ENCODE measurements at places on chromosomes 1 and 21.

DNA sequence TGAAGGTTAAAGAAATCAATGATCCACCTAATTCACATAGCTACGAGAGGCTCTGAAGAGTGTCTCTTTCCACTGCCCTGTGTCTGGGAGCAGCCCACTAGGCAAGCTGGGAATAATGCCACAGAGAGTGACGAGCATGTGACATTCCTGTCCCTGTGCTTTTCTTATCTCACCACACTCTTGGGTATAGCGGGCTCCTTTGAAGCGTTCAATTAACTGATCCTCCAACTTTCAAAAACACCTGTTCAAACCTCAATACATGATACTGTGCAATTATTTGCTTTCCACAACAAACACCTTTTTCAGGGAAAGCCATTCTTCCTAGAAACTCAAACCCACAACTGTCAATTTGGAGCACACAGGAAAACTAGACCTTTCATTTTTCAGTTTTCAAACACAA, 43.4 kb downstream of the PLPP3 start:
- DNase-seq = no peak

DNA sequence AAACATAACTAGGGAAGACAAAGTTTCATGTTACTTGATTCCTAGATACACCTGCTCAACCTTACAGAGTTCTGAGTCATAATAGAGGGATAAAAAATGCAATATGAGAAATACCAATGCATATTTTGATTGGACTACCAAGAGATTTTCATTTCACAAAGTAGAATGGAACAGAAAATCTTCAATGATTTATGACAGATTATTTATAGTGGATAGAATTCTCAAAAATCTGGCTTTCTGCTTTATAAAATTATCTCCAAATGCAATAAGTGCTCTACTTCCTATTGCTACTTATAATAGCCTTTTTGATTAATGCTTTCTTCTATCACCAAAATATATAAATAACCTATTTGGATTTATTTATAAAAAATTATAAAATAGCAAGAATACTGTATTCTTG, 18.9 kb upstream of the ATP6V1G3 start:
- DNase-seq = no peak

DNA sequence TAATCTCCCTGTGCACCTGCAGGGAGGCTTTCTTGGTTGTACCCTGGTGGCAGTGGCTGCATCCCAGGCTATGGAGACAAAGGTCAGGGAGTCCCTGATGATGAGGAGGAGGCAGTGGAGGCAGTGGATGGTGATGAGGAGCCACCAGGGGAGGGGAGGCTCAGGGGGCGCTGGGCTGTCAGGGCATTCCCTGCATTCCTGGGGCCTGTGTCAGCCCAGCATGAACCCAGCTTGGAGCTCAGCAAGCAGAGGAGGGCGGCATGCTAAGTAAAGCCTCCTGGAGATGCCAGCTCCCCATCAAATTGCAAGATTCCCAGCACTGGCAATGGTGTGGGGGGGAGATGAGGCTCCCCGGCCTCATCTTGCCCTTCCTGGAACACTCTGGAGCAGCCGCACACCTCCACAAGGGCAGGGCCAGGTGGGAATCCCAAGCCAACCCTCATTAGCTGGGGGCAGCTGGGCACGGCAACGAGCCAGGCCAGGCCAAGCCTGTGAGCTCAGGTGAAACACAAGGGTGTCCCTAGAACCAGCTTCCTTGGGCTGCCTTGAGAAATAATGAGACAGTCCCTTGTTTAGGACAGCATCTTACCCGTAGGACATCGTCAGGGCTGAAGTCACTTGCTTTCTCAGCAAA, 469.5 kb downstream of the MATN1 start:
- DNase-seq = no peak

- DNase-seq = no peak
Measured at GRCh38 chr1:197982256-197982655, 65.1 kb downstream of the LHX9 start.

GRCh38 chr1:161071886-161072371, 2.2 kb upstream of the ARHGAP30 start:
- peak; percentile 54 for DNase-seq

- peak; percentile 97 for DNase-seq
Measured at GRCh38 chr1:44327679-44328491, 27.2 kb downstream of the ERI3 start.

- no peak for DNase-seq
Measured at GRCh38 chr1:147502760-147503159, 38.5 kb upstream of the BCL9 start.

DNA sequence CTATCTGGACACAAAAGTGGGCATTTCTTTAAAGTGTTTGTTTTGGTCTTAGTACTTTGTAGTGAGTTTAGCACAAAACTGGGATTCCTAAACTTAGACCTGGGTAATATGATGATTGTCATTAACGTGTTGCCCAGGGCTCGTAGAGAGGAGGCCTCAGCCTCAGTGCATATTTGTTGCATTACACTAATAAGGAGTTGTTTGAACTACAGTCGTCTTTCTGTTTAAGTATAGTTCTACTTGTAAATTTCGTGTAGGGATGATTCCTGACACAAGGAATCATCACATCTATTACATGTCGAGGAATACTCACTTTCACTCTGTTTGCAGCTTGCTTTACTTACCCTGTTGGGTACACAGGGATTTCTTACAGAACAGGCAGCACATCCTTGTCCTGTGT, 85.0 kb downstream of the PRDM2 start:
- DNase-seq = no peak

DNA sequence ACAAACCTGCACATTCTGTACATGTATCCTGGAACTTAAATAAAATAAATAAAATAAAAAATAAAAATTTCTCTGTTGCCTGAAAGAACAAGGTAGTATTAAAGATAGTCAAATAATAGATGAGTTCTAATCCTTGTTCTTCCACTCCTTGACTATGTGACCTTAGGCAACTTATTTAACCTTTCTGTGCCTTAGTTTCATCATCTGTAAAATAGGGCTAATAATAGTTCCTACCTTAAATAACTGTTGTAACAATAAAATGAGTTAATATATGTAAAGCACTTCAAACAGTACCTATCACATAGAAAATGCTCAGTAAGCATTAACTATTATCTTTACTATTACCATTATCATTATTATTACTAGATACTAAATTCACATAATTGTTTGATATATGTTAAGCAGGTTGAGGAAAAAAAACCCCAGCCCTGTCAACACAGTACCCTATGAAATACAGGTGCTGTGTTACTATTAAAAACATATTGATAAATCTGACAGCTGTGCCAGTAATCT, 23.1 kb downstream of the SASS6 start:
- DNase-seq = no peak

- peak; percentile 52 for DNase-seq
Measured at GRCh38 chr1:75765697-75766355, 20.2 kb upstream of the RABGGTB start.

- DNase-seq = no peak
Measured at GRCh38 chr1:14698314-14698713, 99.8 kb downstream of the KAZN start.

DNA sequence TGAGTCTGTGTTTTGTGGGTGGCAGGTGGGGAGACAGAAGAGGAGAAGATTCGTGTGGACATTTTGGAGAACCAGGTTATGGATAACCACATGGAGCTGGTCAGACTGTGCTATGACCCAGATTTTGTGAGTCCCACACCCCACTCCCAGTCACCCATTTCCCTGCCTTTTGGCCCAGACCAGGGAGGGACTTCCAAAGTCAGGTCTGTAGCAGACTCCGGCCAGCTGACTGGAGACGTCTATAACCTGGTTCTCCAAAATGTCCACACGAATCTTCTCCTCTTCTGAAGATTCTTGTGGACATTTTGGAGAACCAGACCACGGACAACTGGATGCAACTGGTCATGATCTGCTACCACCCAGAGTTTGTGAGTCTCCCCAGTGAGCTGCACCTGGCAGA, 1.6 kb downstream of the GSTM5 start:
- DNase-seq = no peak

DNA sequence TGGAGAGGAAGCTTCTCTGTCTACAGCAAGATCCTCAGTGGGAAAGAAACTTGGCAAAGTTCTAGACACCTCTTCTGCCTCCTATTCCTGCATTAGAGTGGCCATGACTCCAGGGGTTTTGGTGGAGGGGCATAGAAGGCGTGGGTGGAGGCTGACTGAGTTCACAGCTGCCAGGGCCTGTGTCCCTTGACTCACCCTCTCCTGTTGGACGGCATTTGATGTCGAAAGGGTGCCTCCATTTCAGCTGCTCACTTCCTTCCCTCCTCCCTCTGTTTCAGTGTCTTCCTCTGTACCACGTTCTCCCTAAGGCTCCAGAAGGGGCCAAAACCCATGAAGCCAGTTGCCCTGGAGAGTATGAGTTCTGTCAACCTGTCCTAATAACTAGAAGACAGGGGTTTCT, 632 bp downstream of the TMEM79 start:
- DNase-seq = no peak

DNA sequence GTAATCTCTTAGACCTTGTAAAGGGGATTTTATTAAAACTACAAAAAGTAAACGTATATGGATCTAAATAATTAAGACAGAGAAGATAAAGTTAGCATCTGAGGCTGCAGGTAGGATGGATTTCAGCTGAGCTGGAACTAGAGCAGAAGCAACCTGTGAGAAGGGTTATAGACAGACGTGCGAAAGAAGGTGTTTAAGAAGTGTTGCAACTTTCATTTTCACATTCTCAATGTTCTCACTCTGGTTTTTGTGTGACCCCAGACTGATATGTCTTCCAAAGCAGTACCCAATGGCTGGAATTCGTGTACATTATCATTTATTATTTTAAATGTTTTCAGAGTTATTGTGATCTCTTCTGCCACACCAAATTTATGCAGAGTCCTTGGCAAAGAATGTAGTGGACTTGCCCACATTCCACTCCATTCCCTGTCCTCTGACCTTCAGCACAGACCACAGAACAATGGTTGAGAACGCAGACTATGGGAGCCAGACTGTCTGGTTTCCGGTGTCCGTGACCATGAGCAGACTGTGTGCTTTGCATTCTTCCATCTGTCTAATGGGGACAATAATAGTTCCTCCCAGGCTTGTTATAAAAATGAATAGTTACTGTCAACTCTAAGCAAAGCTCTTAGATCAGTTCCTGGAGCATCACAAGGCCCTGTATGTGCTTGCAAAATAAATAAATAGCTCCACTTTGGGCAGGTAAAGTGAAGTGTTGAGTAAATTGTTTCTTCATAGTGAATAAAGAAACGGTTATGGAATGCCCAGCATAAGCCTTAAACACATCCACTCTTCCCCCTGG, 140.6 kb upstream of the SAMSN1 start:
- DNase-seq = peak; percentile 53

- DNase-seq = peak; percentile 43
Measured at GRCh38 chr1:237386362-237387143, 344.6 kb downstream of the RYR2 start.

DNA sequence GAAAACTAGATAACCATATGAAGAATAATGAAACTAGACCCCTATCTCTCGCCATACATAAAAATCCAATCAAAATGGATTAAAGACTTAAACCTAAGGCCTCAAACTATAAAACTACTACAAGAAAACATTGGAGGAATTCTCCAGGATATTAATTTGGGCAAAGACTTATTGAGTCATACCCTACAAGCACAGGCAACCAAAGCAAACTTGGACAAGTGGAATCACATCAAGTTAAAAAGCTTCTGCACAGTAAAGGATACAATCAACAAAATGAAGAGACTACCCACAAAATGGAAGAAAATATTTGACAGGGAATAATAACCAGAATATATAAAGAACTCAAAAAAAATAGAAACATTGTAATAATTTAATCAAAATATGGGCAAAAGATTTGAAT, 505.4 kb downstream of the KCNT2 start:
- DNase-seq = no peak

DNA sequence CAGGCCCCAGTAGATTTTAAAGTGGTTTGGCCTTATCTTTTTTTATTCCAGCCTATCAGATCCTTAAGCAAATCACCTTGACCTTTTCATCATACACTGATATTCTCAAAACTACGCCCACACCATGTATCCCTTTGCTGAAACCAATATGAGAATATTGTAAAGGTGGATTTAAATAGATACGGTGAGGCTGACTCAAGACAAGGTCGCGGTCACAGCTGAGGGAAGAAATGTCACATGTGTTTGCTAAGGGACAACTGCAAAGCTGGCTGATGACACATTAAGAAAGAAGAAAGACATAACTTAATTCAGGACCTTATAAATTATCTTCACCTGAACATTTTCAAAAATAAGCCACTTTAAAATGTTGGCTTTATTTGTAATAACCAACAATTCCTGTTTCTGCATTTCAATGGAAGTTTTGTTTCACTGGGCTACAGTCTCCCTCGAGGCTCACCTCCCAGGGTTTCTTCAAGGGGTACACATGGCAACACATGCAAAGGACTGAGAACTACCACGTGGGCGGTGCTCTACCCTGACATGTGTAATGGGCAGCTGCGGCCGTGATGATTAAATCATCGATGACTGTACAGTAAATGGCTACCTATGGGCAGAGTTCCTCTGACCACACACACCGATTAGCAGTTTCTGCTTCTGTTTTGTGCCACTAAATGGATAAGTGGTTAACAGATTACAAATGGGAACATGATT, 189.5 kb downstream of the SIPA1L2 start:
- DNase-seq = no peak

GRCh38 chr1:149993764-149994163, 16.8 kb downstream of the OTUD7B start:
- DNase-seq = no peak

DNA sequence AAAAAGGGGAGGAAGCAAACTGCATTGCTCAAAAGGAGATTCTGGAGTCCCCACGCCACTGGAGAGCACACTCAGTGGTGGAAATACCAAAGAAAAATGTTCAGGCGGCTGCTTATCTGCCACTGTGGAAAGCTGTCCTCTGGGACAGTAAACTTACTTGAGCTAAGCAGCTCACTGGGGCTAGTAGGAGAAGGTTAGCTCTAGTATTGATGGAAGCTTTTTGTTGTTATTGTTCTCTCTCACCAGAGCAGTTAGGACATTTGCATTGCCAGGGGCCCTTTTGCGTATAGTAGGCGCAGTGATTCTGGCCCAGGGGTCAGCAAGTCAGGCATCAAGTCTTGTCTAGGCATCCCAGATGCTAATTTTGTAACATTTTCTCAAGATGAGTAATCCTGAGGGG, 15.6 kb downstream of the BACE2 start:
- DNase-seq = no peak

- DNase-seq = no peak
Measured at GRCh38 chr1:61348025-61348665, 265.8 kb downstream of the NFIA start.

DNA sequence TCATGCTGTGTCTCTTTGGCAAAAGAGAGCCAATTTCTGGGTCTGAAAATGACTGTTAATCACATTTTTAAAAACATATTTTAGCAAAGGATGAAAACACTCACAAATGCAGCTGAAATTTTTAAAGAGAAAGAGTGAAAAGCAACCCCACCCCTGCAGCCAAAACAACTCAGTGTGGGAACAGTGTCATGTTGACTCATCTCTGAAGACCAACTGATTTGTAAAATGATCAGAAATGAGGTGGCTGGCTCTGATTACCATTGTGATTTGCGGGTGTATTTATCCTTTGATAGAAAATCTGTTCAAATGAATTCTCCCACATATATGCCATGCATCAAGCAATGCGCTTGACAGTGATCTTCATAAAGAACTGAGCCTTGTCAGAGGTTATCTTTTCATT, 287.0 kb upstream of the ESRRG start:
- DNase-seq = no peak

All from dermis blood vessel endothelial cell (primary cell).